ENCODE measurements at places on chromosomes 6 and 20.

DNA sequence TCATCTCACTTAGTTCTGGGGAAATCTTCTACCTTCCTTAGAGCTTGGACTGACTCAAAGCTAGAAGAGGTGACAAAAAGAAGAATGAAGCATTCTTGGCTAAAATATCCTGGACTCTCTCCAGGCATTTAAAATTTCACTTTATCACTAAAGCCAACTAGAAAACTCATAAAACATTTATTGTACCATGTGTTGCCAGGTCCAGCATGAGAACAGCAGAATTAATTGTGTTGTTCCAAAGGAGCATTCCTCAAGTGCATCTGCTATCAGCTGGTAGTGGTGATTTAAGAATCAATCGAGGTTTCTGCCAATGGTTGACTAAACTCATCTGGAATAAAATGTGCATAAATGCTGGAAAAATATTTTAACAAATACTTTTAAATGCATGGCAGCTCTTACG lies 147.3 kb upstream of the SSTR4 start:
- DNase-seq: no peak

- no peak for DNase-seq
Measured at GRCh38 chr20:50405235-50405914, 104.8 kb upstream of the PTPN1 start.

DNA sequence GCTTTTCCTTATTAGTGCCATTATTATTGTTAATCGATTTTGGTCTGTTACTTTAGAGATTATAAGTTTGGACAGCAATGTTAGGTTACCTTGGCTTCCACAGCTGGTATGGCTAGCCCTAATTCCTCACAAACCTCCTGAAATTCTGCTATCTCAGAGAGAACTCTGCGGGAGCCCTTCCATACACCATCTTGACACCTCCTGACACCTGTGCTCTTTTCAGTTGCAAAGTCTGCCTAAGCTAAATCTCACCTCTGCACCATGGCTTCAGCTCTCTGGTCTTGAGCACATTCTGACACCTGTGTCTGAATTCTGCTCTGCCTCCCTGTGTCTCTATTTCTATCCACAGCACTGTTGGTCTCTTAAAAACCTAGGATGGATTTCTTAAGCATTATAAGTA lies 106.5 kb downstream of the DCDC2 start:
- DNase-seq: no peak

DNA sequence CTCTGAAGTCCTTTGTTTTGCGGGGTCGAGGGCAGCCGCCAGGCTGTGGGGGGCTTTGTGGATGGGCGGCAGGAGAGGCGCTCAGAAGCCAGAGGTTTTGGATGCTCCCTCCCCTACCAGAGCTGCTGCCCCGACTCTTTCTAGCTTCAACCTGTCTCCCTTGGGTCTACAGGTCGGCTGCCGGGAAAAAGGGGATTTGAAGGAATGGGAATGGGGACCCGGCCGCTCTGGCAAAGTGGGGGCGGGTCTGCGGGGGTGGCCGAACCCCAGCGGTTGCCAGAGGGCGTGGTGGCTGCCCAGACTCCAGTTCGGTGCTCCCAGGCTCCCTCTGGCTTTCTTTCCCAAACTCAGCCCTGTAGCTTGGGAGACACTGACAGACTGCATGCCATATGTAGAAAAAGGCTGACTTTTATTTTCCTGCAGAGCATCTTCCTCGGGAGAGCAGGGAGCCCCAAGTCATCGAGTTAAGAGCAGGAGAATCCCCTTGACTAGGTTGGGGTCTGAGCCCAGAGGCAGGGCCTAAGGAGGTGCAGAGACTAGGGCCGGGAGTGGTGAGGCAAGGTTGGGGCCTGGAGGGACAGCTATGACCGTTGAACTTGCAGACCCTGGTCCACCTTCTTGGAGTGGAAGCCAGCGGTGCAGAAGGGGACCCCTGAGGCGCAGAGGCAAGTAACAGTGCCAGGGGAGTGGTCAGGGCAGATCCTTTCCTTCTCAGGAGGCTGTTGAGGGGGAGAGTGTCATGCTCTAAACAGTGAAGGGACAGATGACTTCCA lies 1.4 kb upstream of the PPP1R18 start:
- no peak for DNase-seq

DNA sequence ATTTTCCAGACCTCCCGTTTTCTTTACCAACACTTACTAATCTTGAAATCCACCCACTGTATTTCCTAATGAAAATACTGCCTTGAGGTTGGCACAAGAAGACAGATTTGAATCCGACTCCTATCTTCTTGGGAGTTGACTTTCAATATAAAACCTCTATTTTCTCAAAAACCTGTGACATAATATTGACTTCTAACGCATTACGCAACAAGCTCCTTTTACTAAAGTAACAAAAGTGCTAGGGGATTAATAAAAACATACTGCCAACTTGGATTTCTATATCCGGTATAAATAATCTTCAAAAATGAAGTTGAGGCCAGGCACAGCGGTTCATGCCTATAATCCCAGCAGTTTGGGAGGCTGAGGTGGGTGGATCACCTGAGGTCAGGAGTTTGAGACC lies 382.0 kb downstream of the PREX1 start:
- no peak for DNase-seq

DNA sequence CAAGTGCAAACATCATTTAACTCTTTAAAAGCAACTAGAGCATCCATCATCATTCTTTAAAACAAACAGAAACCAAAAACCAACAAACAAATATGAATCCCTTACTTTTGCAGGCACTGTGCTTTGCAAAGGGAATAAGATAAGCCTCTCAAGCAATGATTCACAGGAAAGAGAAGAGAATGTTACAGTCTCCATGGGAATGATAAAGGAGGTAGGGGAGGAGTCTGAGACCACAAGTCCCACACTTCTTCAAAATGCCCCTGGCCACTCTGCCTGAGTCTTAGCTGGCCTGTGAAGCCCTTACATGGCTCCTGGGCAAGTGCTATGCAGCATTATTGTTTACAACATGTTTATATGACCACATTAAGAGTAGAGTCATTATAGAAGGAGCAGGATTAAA lies 257.7 kb upstream of the MARCKS start:
- no peak for DNase-seq

GRCh38 chr6:75266716-75267291 lies 17.8 kb downstream of the TMEM30A start:
- no peak for DNase-seq

DNA sequence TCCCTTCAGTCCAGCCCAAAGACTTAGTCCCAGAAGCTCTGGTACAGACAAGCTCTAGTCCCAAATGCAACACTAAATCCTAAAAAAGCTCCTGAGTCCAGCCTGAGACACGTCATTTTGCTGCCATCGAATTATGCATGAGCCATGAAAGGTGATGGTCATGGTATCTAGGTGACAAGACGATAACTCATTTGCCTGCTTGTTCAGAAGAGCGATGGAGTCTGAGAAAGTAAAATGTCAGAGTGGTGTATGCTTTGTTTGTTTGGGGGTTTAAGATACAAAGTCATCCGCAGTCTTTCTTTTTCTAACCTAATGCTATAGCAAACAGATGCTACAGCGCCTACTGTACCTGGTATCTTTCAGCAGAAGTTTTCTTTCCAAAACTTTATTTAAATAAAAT lies 54.7 kb downstream of the SLC23A2 start:
- DNase-seq: no peak

DNA sequence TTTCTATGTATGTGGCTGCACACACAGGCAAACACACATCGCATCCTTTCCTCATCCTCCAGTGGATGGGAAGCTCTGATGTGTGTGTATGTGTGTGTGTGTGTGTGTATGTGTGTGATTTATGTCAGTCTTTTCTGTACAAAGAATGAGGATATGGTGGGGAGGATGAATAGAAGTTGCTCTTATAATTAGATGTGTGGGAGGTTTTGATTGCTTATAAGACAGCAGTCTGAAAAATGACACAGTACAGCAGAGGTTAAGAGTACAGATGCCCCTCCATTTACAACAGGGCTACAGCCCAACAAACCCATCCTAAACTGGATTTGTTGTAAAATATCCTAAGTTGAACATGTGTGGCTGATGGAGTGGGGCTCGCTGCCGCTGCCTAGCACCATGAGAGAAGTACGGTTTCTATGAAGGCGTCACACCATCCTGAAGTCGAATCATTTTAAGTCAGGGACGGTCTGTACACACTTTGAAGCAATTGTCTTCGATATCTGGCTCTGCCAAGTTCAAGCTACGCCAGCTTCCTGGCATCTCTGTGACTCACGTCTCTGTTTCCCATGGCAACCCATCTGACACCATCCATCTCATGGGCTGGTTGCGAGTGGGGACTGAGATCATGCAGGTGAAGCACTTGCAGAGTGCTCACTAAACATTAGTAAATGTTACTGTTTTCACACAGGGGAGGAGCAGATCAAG lies 252.6 kb downstream of the MYLK4 start:
- DNase-seq: no peak

DNA sequence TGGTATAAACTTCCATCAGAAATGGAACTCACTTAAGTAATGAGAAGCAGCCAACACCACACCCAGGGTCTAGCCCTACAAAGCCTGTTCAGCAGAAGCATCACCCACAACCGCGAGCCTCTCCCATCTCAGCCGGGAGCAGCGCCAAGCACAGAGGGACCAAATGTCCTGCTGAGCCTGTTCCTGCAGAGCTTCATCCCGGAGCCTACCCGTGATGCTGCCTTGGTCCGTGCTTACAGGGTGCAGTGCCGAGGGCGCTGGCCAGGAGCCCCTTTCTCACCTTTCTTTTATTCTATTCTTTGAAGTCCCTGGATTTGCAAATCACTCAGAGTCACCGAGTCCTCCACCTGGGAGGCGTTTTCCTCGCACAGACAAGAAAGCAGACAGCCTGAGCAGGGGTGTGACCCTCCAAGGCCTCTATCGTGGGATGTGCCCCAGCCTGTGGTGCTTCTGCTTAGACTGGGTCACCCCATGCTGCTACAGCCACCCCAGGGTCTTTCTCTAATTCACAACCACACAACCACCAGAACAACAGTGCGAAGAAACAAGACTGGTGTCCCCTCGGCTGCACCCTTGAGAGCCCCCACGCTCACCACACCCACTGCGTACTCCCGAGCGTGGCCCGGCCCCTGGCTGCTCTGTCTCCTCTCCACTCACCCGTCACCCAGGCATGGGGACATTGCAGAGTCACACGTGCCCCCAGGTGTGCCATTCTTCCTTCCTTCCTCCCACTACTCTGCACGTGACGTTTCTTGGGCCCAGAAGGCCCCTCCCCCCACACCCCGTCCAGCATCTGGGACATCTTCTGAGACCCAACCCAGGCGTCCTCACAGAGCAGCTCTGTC lies 92.2 kb upstream of the MPC1 start:
- DNase-seq: no peak

DNA sequence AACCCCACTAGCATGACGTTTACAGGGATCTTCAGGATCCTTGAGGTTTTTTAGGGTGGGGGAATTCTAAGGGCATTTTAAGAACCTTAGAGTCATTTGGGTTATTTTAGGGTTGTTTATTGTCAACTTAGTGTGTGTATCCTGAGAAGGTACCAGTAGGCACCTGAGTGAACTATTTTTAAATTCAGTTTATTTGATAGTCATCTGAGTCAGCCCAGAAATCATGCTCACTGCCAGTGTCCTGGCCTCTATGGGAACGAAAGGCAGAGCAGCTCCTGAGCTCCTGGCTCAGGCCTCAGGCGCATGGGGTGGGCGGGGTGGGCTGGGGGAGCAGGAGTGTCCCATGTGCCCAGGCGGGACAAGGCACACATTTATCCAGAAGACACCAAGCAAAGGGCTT lies 52.0 kb downstream of the PRND start:
- DNase-seq: no peak

DNA sequence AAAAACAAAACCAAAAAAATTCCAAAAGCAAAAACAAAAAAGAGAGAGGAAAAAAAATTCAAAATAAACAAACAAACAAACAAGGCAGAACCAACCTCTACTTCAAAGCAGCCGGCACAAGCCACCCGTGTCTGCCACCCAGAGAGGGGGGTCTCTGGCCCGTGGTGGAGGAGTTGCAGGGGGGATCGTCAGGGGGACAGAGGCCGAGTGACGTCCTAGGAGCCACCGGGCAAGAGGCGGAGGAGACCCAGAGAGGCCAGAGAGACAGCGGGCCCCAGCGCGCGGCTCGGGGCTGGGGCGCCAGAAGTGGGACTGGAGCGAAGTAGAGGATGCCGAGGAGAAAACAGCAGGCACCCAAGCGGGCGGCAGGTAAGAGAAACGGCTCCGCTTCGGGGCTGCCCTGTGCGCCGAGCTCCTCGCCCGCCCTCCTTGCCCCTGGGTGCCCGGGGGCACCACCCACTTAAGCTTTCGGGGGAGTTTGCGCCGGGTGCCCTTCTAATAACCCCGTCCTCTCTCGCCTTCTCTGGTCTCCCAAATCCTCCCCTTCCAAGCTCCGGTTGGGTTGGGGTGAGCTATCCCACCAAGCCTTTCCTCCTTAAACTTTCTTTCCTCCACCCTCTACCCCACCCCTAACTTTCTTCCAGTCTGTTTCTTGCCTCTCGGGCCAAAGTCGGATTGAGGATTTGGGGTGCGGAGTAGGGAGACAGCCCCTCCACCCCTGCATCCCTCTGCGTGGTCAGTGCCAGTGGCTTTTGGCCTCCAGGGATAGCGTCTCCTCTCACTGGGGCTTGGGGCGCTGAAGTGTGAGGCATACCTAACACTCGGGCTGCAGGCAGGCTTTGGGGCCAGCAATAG lies 1.0 kb downstream of the TSHZ2 start:
- DNase-seq: peak; percentile 24

DNA sequence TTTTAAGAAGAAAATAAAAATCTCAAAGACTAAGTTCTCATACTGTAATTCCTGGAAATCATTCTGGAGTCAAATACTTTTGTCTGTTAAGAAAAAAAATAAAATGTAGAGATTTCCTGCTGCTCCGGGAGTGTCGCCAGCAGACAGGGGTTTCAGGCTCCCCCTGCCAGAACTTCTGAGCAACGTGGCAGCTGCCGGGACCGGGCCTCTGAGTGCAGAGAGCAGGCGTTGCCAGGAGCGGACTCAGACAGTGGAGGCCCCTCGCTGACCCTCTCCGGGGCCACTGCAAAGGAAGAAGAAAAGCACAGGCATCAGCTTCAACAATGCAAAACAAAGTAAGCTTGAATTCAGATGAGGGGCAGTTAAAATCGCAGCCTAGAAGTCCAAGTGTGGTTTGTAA lies 95.5 kb downstream of the THBS2 start:
- no peak for DNase-seq

- no peak for DNase-seq
Measured at GRCh38 chr6:144696610-144697368, 411.7 kb downstream of the UTRN start.

GRCh38 chr6:133235221-133235620 lies 5.9 kb upstream of the EYA4 start:
- DNase-seq: no peak

DNA sequence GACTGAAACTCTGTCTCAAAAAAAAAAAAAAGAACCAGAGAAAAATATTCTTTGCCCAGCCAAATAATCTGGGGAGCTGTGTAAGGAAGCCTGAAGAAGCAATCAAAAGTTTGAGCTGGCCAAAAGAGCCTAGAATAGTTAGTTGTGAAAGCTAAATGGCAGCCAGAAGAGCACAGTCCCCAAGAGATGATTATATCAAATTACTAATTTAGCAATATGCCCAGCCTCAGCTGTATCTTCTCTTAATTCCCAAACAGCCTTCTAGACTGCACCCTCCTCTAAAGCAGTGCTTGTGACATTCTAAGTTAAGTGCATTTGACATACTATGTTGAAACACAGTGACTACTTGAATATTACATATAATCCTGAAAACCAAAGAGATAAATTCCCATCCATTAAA lies 38.9 kb downstream of the CDK19 start:
- no peak for DNase-seq

- no peak for DNase-seq
Measured at GRCh38 chr6:69398311-69398710, 398.5 kb downstream of the LMBRD1 start.

Measured in stimulated activated naive CD8-positive, alpha-beta T cell treated with anti-CD3 and anti-CD28 coated beads, Interleukin-15, amount 100 ng/mL, for 72 hours (primary cell).